Vagina (tissue), 2 donors: ENCODE measurements at places on chromosomes 5 and 9. TPM values are rescaled to one million over a fixed set of nuclear protein-coding genes. Genes with fewer than 3 reads are reported as not detected.

The DEPDC1B gene
- 0.74 TPM for total RNA-seq

- no peak overlapping the region for H3K4me3 ChIP-seq
- no peaks in the 10 kb centered on the region for H3K36me3 ChIP-seq
- no peaks in the 10 kb centered on the region for H3K27me3 ChIP-seq
- DNase-seq: no peak
- H3K4me1 ChIP-seq: peaks cover 11% of the 10 kb centered on the region
These were observed 44.8 kb upstream of the RNU6ATAC start for GRCh38 chr9:134208981-134209725.

DNA sequence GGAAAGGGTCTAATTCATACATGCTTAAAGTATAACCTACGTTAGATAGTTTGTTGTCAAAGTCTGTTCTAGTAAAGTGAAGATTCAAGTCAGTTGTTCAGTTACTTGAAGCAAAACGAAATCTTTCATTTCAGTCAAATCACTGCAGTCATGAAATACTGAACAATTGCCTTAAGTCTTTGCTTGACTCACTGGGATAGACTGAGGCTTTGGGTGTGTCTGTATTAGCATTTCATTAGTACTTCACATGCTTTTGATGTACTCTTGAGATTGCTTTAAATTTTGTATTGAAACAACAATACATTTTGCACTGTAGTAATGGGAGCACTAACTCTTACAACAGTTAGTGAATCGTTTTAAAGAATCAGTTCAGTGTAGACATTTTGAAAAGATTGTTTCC is 4.0 kb upstream of the CMYA5 start:
- peaks cover 31% of the 10 kb centered on the region for H3K36me3 ChIP-seq
- no peak overlapping the region for H3K27ac ChIP-seq
- H3K27me3 ChIP-seq: no peaks in the 10 kb centered on the region
- DNase-seq: no peak

GRCh38 chr5:134267366-134268018 is 41.6 kb upstream of the PPP2CA start:
- no peak overlapping the region for H3K4me3 ChIP-seq
- DNase-seq: no peak
- no peak overlapping the region for H3K27ac ChIP-seq
- H3K27me3 ChIP-seq: no peaks in the 10 kb centered on the region
- H3K4me1 ChIP-seq: no peaks in the 10 kb centered on the region

DNA sequence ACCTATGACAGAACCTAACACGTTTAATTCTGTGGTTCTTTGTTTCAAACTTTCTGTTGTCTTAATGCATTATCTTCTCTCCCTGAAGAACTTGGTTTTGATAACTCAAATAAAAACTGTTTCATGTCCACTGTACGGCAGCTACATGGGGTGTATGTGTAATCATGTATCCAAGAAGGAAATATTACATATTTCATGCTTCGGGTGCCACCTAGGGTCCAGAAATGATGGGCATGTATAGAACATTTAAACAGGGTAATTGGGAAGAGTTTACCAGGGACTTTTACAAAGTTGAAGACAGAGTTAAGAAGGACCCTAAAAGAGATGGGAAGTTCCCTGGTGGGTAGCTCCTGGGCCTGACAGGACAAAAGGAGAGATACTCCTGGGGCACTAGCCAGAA is 291.3 kb downstream of the FBXL7 start:
- no peak overlapping the region for H3K27ac ChIP-seq
- no peak overlapping the region for H3K4me3 ChIP-seq
- H3K36me3 ChIP-seq: no peaks in the 10 kb centered on the region
- peaks cover 25% of the 10 kb centered on the region for H3K4me1 ChIP-seq
- no peak for DNase-seq

- H3K27me3 ChIP-seq: no peaks in the 10 kb centered on the region
- H3K36me3 ChIP-seq: no peaks in the 10 kb centered on the region
- peaks cover 19% of the 10 kb centered on the region for H3K4me1 ChIP-seq
- no peak overlapping the region for H3K4me3 ChIP-seq
These were observed 210.0 kb upstream of the PAPPA start for GRCh38 chr9:115943431-115944165.

- peak overlapping the region; percentile 39 for H3K27ac ChIP-seq
- H3K27me3 ChIP-seq: no peaks in the 10 kb centered on the region
- peaks cover 7% of the 10 kb centered on the region for H3K4me1 ChIP-seq
- no peak overlapping the region for H3K4me3 ChIP-seq
These were observed 126.9 kb upstream of the OSMR start for GRCh38 chr5:38718771-38719391.

DNA sequence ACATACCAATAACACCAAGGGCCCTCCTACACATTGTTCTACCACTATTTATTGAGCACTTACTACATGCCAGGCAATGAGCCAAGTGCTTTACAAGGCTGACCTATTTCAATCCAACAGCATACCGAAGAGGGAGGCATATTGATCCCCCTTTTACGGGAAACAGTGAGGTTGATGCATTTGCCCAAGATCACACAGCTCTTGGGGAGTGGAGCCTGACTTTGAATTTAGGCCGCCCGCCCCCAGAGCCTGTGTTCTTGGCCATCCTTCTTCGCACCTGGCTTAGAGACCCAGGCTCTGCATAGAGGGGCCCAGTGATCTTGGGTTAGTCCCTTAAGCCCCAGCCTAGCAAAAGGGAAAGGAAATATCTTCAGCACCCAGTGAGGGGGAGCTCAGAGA is 158.1 kb upstream of the IER5L start:
- peak overlapping the region; percentile 92 for H3K27ac ChIP-seq
- no peaks in the 10 kb centered on the region for H3K36me3 ChIP-seq
- H3K4me3 ChIP-seq: peak overlapping the region; percentile 38
- no peak for DNase-seq
